ENCODE measurements at places on chromosomes 1 and 21.

GRCh38 chr1:154468535-154469250 is 33.3 kb upstream of the TDRD10 start:
- no peak for DNase-seq

DNA sequence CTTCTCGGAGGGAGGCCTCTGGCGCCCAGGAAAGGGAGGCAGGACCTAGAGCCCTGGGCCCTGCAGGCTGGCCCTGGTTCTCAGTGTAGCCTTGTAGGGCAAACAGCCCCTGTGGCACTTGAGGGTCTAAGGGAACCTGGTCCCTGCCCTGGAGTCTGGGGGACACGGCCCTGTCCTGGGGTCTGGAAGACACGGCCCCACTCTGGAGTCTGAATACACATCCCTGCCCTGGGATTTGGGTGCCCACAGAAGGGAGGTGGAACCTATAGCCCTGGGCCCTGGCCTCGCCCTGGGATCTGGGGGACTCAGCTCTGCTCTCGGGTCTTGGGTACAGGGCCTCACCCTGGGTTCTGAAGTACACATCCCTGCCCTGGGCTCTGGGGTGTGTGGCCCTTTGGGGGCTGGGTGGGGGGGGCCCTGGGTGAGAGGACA is 97.9 kb downstream of the OBSCN start:
- no peak for DNase-seq

- DNase-seq = no peak
Measured at GRCh38 chr1:91643431-91643830, 142.8 kb downstream of the CDC7 start.

DNA sequence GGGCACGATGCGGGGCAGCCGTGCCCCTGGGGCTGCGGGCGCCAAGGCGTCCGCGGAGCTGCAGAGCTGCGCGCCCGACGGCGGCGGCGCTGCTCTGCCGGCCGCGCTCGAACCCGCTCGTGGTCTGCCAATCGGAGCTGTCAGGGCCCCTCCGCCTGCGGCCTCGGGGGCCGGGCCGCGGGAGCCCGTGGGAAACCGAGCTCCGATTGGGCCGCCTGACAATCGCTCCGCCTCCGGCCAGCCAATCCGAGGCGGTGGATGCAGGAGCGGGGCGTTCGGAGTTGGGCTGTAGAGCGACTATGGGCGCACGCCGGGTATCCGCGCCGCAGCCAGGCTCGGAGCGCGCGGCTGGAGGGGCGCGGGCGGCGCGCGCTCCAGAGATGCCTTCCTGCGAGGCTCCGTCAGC is 100.5 kb upstream of the SOD1 start:
- no peak for DNase-seq

All from CMK (cell line).